ENCODE measurements at places on chromosomes 11 and 22. TPM values are rescaled to one million over a fixed set of nuclear protein-coding genes. Genes with fewer than 3 reads are reported as not detected.

- DNase-seq: no peak
Measured at GRCh38 chr11:122108828-122109227, 7.2 kb downstream of the BLID start.

The EMID1 gene
- total RNA-seq: 3.2 TPM

- DNase-seq: no peak
Measured at GRCh38 chr22:20956258-20957101, 10.6 kb upstream of the AIFM3 start.

The IGSF9B gene
- total RNA-seq: 5.2 TPM

GRCh38 chr11:108224366-108224765 lies 1.5 kb downstream of the ATM start:
- DNase-seq: no peak

DNA sequence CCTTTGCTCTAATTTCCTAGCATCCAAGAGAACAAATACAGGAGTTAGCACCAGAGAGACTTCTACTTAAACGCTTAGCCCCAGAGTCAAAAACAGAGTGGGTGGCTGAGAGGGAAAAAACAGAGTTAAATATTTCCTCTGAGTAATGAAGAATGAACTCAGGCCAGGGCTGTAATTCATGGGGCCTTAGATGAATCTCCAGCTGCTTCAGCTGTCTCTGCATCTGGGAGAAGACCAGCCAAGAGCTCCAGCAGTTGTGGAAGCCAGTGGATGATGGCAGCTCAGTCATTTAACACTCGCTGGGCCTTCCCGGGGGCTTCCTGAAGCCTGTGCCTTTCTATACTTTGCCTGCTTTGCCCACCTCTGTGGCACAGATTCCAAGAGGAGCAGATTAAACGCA lies 5.7 kb upstream of the ADAMTS15 start:
- no peak for DNase-seq

DNA sequence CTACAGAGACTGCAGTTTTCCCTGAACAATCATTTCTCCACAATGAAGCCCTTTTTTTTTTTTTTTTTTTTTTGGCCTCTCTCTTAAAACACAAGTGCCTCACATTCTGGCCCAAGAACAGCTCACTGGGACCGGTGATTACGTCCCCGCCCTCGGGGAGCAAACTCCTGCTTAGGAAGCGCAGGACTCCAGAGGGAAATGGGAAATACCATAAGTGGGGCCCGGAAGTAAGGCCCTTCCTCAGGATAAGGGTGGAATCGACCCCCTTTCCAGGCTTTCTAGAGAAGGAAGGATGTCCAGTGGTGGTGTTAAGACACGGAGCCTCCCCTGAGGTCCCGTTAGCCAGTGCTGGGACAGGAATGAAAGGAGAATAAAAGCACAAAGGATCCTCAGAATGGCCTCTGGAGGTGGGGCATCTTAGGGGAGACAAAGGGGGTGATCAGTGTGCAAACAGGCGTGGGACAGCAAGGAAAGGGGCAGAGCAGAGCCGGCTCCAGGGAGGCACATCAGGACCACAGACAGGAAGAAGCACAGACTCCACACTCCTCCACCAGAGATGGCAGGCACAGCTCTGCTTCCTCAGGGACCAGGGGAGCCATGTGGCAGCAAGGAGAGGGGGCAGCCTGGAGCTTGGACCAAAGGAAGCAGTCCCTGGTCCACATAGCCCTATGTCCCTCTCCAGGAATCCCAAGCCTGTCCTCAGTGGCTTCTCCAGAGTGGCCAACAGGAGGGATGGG lies 61.3 kb downstream of the CHST1 start:
- DNase-seq: peak; percentile 58

The F2 gene
- not detected for total RNA-seq

The LRRC75B gene
- 12.5 TPM for total RNA-seq

GRCh38 chr11:110023711-110024110 lies 69.5 kb upstream of the ZC3H12C start:
- DNase-seq: no peak

- DNase-seq: no peak
Measured at GRCh38 chr11:110148775-110149744, 55.9 kb downstream of the ZC3H12C start.

- peak; percentile 86 for DNase-seq
Measured at GRCh38 chr22:49956914-49957825, 3.4 kb upstream of the PIM3 start.

GRCh38 chr22:32699001-32699582 lies 102.4 kb upstream of the TIMP3 start:
- DNase-seq: peak; percentile 55

DNA sequence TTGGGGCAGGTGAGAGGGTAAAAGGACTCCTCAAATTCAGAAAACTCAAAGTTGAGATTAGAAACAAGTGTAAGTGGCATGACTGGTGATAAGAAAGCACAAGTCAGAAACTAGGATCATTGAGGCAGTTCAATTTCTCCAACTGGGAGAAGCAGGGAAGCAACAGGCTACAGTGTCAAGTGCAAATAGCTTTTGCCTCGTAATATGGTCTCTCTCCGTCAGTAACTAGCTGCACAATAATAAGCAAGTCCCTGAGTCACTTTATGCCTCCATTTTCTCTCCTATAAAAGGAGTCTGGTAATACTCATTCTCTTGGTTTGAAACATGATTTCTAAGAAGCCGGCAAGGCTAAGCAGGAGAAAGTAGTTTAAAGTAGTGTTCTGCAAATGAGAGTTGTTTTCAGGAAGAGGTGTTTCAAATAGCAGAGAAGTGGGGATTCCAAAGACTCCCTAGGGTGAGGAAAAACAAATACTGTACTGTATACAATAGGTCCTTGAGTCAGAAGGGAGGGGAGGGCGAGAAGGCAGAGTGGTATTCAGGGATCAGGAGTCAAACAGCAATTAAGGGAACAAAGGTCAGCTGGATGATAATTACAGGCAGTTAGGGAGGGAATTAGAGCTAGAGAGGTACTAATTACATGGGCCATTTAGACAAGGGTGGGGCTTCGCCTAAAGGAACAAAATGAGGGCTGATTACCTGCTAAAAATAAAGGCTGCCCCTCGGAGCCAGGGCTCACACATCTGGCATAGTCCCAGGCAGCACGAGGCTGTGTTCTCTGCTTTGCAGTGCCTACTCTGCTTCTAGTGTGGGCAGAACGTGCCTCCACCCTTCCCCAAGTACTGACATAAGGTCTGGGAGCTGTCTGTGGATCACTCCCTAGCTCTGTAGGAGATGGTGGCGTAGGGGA lies 96.0 kb upstream of the BDNF start:
- DNase-seq: no peak

DNA sequence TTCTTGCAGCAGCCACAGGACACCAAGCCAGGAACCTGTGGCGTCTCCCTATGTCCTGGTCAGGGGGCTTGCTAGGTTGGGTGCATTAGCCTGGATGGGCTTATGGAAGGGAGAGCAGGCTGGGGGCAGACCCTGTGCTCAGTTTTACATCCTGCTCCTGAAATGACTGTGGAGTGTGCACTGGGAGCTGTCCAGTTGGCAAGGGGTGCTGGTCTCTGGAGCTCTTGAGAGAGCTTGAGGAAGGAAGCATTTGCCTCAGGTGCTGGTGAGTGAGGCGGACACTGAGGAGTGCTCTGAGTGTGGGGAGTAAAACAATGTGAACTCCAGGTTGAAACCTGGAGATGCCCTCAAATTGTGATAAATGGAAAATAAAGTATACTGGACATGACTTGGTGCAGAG lies 3.4 kb downstream of the SCGB1D4 start:
- no peak for DNase-seq

DNA sequence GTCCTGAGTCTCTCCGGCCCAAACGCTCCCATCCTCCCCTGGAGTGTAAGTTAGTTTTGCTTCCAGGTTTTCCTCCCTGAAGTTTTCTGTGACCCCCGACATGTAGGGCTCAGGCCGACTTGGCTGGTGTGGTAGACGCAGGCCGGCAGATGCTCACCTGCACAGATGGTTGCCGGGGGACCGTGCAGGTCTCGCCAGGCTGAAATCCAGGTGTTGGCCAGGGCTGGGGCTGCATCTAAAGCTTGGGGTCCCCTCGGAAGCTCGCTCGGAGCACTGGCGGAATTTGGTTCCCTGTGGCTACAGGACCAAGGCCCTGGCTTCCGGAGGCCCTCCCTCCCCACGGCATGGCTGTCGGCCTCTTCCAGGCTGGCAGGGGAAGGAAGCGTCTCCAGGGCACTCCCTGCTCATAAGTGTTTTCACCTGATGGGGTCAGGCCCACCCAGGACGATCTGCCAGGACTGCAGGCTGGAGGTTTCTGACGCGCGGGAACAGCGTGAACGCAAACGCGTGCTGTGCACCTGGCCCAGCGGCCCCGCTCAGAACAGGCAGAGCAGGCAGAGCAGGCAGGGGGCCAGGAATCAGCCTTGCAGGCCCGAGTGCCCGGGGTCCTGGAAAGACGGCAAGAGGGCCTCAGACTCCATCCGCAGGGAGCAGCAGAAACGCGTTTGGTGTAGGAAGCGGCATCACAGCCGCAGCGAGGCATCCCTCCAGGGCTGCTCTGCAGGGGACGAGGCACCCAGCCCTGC lies 258.2 kb downstream of the BRD1 start:
- peak; percentile 74 for DNase-seq

GRCh38 chr11:7573193-7573557 lies 59.4 kb downstream of the PPFIBP2 start:
- no peak for DNase-seq

DNA sequence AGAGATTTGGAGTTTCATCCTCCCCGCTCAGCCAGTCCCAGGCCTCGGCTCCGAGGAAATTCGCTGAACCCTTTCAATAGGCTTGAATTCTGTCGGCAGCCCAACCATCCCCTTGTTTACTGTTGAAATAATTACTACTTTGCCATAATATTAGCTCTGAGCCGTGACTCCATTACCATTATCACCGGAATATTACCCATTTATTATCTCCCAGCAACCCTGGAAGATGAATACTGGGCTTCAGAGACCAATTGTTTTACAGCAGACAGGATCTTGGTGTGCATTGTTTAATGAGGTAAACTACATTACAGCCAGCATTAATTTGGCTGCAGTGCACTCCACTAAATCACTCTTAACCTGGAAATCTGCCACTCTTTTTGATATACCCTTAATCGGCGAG lies 867.4 kb downstream of the NTM start:
- no peak for DNase-seq

DNA sequence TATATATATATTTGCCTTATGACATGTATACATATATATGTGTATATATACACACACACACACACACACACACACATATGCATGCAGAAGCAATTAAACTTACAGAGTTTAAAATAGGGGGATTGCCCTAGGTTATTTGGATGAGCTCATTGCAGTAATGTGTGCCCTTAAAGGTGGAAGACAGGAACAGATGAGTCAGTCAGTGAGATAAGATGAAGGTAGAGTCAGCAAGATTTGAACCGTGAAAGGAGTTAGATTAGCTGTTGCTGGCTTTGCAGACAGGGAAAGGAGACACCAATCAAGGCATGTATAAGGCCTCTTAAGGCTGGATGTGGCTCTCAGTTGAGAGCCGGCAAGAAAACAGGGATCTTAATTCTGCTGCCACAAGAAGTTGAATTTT lies 902.4 kb upstream of the RAG2 start:
- no peak for DNase-seq

The TBX1 gene
- total RNA-seq: 1.5 TPM

The MAJIN gene
- total RNA-seq: not detected

DNA sequence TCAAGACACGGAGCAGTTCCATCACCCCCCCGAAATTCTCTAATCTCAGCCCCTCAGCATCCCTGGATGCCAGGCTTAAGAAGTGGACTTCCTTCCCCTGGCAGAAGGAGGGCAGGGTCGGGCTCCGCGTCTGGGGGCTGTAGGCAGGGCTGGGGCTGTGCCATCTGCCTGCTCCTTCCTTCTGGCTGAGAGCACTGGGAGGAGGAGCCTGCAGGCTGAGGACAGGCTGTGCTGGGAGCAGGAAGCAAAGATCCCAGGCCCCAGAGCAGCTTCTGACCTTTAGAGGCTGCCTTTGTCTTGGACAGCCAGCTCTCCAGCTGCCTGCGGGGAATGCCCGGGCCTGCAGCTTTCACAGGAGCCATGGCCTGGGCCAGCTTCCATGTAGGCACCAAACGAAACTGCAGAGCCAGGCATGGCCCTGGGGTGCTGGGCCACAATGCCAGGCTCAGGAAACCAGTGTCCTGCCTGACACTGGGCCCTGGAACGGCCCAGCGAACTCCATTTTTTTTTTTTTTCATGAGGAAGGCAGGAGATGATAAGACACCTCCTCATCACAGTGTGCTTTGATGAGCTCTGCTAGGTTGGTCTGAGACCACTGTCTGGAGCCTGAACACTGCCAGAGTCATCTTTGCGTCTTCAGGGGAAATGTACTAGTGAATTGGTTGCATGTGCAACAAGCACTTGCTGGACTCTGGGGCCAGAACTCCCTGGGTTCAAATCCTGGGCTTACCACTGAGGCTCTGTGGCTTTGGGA lies 67.9 kb downstream of the MCM5 start:
- DNase-seq: peak; percentile 62

DNA sequence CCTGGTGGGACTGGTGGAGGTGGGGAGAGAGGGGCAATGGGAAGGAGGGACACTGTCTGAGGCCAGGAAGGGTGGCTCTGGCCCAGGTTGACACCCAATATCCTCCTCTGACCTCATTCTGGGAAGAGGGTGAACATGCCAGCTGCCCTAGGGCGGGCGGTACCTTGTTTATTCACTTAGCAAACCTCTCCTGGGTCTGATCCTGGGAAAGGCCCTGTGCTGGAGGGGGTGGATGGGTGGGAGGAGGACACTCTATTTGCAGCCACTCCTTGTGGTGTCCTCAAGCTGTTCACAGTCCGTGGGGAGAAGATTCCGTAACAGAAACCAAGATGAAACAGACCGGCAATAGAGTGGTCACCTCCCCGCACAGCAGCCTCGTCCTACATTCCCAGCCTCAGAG lies 49.7 kb upstream of the EIF3D start:
- DNase-seq: no peak

DNA sequence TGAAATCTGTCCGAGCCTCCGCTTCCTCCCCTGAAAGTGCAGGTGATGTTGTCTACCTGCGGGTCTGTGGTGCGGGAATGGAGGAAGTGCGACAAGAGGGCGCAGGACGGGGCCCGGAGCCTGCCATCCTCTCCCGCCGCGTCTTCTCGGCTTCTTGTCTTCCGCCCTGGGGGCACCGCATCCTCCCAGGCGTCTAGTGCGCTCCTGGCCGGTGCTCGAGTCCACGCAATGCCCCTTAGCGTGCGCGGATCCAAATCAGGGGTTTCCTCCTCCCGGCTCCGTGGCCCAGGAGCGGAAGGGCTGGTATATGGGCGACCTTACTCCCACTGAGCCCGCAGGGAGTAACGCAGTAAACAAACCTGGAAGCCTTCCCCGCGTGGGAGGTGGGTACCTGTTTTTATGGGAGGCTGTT lies 405 bp downstream of the SFI1 start:
- no peak for DNase-seq

GRCh38 chr11:66864172-66864901 lies 7.5 kb downstream of the LRFN4 start:
- DNase-seq: no peak

The SSRP1 gene
- total RNA-seq: 73.3 TPM

Data from lower leg skin (tissue), 4 donors.